ENCODE measurements at places on chromosomes 2 and 18. TPM values are rescaled to one million over a fixed set of nuclear protein-coding genes. Genes with fewer than 3 reads are reported as not detected.
A peak's percentile ranks its signal among the peaks of the same experiment; 100 is the strongest.

ZNF804A gene
- total RNA-seq: 0.06 TPM

DNAJC5G gene
- not detected for total RNA-seq

M1AP gene
- total RNA-seq: 0.56 TPM

COLEC12 gene
- total RNA-seq: 2.7 TPM

LIMS3 gene
- total RNA-seq: 1.3 TPM

RPRM gene
- total RNA-seq: 0.98 TPM

DHRS9 gene
- 202 TPM for total RNA-seq

SERPINB11 gene
- total RNA-seq: not detected

PRKCE gene
- total RNA-seq: 22.2 TPM

DNA sequence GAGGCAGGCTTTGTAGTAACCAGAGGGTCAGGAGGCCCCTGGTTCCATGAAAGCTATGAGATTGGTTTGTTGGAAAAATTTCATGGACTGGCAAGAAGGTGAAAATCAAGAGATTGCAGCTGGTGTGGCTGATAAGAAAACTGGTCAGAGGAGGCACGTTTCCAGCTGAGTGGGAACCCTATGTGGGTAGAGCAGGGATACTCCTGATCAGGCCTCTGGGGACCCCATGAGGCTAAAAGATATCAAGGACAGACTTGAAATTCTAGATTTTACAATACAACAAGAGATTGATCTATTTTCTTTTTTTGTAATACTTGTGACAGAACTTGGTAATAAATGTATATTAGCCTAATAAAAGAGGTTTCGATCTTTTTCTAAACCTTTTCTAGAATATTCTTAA, 1615.1 kb downstream of the DPP10 start:
- DNase-seq: no peak

DNA sequence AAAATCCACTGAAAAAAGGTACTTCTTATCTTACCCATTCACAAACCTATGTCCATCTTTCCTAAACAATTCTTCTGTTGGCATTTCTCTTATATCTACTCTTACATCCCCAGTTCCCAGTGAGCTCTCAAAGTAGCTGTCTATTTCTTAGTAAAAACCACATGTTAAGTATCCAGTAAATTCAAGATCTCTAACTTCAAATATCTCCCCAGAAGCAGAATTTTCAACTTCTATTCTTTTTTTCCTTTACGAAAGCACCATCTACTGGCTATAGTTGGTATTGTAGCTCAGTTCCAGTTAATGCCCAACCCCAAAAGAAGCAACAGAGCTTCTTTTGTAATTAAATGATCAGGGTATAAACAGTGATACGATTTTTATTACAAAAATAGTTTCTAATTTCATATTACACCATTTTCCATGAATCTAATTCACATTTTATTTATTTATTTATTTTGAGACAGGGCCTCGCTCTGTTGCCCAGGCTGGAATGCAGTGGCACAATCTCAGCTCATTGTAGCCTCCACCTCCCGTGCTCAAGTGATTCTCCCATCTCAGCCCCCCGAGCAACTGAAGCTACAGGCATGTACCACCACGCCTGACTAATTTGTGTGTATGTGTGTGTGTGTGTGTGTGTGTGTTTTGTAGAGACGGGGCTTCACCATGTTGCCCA, 28.5 kb downstream of the HRH4 start:
- no peak for DNase-seq

GRCh38 chr18:22176420-22177326, 7.3 kb downstream of the GATA6 start:
- peak; percentile 45 for DNase-seq

DNA sequence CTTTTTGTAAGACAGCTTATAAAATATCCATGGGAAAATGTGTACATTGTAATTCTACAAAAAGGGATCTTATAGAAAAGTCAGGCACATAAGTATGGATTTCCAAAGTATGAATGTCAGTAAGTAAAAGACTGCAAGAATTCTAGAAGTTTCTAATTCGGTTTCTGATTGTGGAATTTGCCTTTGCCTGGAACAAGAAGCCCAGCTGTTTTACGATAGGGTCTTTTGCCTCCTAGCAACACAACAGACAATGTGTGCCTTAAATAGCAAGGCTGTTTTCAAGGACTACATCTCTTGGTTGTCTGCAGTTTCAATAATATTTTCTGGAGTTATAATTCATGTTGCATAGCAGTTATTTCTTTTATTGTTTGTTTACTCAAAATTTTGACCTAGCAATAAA, 312.9 kb downstream of the MTX2 start:
- no peak for DNase-seq

GRCh38 chr2:112958428-112959108, 19.2 kb upstream of the IL36G start:
- DNase-seq: no peak

DNA sequence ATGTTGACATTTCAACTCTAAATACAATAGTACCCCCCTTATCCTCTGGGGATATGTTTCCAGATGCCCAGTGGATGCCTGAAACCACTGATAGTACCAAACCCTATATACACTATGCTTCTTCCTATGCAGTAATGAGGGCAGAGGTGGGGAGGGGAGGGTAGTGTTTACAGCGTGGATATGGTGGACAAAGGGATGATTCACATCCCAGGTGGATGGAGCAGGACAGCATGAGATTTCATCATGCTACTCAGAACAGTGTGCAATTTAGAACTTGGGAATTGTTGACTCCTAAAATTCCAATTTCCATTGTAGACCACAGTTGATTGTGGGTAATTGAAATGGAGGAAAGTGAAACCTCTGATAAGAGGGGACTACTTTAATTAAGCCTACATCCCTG, 75.4 kb downstream of the TSN start:
- no peak for DNase-seq

DNA sequence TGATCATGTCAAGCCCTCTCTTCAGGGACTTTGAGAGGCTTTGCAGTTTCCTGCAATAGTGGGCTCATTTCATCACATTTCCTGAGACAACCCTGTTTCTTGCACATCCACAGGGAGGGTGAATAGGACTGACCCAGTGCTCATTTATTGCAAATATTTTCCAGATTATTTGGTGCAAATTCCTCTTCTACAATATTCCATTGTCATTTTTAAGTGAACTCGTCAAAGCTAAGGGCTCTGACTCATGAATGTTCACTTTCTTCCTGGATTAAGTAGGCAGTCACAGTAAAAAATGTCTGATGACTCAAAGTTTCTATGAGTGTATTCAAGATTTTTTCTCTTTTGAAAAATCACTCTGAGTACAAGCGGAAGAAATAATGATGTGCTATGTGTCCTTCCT, 225.5 kb upstream of the GALNT5 start:
- DNase-seq: no peak

- no peak for DNase-seq
These were observed 214.5 kb downstream of the MCFD2 start for GRCh38 chr2:46701152-46701551.

DNA sequence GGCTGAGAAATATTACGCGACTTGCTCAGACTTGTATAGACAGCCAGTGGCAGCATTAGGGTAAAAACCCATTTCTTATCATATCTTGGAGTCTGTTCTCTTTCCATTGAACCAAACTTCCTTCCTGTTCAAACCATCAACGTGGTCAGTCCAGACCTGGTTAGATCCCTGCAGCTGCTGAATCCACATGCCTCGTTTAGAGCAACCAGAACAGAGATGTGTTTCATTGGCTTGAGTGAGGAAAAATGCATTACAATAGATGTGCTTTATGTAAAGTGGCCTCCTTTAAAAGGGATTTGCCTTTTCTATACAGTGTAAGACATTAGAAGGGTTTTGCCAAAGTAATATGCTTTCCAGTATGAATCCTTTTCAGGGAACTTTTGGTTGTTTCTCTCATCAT, 232.4 kb downstream of the MEIS1 start:
- DNase-seq: no peak

GRCh38 chr2:161306919-161307318, 1.3 kb upstream of the PSMD14 start:
- no peak for DNase-seq

GRCh38 chr2:48173141-48173540, 266.8 kb upstream of the FBXO11 start:
- DNase-seq: no peak

GRCh38 chr2:194104687-194105086, 1552.3 kb upstream of the SLC39A10 start:
- no peak for DNase-seq

GRCh38 chr2:200856806-200857205, 7.7 kb downstream of the CLK1 start:
- no peak for DNase-seq

DNA sequence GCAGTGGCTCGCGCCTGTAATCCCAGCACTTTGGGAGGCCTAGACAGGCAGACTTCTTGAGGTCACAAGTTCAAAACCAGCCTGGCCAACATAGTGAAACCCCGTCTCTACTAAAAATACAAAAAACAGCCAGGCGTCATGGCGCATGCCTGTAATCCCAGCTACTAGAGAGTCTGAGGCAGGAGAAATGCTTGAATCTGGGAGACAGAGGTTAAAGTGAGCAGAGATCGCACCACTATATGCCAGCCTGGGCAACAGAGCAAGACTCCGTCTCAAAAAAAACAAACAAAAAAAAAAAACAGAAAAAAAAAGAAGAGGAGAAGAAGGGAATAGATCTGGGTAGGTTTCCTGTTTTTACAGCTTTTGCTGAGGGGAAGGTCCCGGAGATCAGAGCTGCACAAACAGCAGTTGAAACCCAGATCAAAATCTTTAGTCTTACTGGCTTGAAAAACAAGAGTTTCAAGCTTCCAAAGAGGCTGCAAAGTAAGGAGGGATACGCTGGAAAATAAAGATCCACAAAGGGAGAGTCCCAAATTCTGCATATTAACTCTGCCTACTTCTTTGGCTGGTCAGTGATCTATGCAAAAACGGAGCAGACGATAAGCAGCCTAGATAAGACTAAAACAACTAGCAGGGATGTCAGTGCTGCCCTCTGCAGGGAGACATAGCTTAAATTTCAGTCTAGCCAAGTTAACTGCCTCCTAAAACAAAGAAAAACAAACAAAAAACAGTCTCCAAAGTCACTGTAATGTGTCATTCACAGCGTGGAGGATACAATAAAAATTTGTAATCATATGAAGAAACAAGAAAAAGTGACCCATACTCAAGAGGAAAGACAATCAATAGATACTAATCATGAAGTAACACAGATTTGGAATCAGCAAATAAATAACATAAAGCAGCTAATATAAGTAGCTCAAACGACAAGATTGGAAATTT, 74.1 kb downstream of the TLK1 start:
- peak; percentile 27 for DNase-seq

DNA sequence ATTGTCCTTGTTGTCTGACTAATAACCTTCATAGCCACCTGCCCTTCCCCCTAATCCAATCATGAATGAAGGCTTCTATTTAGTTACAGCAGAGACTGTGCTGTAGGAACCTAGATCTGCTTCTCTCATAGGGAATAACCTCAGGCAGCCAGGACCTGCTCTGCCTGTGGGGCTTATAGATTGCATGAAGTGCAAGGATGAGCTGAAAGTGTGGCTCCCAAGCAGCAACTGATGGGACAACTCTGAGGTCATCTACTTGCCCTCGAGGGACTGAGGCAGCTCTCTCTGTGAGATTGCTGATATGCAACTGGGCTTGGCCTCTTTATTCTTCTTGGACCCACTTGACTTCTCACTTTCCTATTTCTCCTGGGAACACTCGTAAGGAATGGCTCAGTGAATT, 23.8 kb upstream of the SLC38A11 start:
- no peak for DNase-seq

- no peak for DNase-seq
These were observed 220.8 kb upstream of the HDAC4 start for GRCh38 chr2:239621611-239622010.
